ENCODE measurements at places on chromosomes 6 and 20. TPM values are rescaled to one million over a fixed set of nuclear protein-coding genes. Genes with fewer than 3 reads are reported as not detected.

- peak; percentile 25 for DNase-seq
These were observed 51.0 kb upstream of the ASIP start for GRCh38 chr20:34190262-34190661.

DNA sequence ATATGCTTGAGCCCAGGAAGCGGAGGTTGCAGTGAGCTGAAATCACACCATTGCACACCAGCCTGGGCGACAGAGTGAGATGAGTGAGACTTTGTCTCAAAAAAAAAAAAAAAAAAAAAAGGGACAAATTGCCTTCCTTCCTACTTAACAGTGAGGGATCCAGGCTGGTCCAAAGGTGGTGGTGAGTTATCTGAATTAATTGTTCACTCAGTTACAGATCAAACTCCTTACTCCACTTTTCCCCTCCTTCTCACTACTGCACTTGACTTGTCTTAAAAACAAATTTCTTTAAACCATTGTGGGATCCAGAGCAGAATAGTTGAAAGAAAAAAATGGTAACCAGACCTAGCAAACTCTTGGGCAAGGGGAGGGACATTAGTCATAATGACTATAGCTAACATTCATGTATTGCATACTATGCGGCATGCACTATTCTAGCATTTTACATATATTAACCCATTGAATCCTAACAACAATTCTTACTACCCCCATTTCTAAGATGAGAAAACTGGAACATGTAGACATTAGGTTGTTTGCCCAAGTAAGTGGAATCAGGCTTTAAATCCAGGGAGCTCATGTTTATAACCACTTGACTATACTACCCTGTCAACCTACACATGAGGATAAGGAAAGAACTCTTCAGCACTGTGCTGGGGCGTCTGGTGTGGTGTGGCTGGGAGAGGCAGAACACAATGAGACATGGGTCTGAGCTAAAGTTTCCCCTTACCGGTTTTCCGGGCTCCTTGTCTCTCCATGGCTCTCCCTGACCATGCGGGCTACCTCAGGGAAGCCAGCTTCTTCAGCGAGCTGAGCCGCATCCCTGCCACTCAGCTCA, 1.5 kb downstream of the GPANK1 start:
- DNase-seq = no peak

Gene ECT2L
- polyA plus RNA-seq = 0.31 TPM

DNA sequence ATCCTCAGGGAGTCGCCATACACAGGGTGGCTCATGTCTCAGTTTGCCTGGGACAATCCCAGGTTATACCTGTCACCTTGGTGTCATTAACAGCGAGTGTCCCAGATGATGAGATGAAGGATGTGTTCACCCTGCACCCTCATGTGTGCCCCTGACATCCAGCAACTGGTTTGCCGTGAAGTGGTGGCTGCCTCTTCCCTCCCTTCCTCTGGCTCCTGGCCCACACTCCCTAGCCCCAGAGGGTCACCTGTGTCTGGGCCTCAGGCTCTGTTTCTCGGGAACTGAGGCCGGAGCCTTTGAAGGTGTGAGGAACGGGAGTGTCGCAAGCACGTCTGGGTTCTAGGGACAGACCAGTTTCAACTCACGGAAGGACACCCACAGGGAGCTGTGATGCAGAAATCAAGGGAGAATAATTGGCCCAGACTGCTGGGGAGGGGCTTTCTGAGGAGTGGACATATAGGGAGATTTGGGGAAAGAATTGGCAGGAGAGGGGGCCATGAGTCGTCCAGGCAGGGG, 35.8 kb upstream of the PHACTR3 start:
- no peak for DNase-seq

GRCh38 chr6:7134999-7135745, 27.4 kb downstream of the RREB1 start:
- no peak for DNase-seq

- no peak for DNase-seq
These were observed 1.6 kb upstream of the ZSCAN12 start for GRCh38 chr6:28401172-28401571.

DNA sequence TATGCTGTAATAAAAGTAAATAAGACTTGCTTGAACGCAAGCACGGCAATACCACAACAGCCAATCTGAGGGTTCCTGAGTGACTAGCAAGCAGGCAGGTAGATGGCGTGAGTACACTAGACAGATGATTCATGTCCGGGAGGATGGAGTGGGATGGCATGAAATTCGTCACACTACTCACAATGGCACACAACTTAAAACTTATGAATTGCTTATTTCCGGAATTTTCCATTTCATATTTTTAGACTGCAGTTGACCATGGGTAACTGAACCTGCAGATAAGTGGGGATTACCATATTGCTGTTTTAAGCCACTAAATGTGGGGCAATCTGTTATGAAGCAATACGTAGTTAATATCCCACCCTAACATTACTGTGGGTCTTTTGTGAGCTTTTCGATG, 93.6 kb upstream of the NFATC2 start:
- no peak for DNase-seq

- peak; percentile 73 for DNase-seq
These were observed 3.9 kb upstream of the EDEM2 start for GRCh38 chr20:35150846-35151579.

Gene TGM2
- 20.6 TPM for polyA plus RNA-seq

- peak; percentile 92 for DNase-seq
These were observed 78.8 kb upstream of the OPRM1 start for GRCh38 chr6:153960281-153960680.

GRCh38 chr6:21738180-21739094, 144.9 kb downstream of the SOX4 start:
- DNase-seq = no peak

GRCh38 chr20:51760905-51761546, 7.2 kb downstream of the ATP9A start:
- DNase-seq = no peak

- no peak for DNase-seq
These were observed 12.7 kb upstream of the RAMACL start for GRCh38 chr6:166599205-166599604.

- peak; percentile 16 for DNase-seq
These were observed 43.3 kb downstream of the NOX3 start for GRCh38 chr6:155412335-155412734.

Gene SEC63
- polyA plus RNA-seq = 63.4 TPM

Gene EFCAB8
- 0.04 TPM for polyA plus RNA-seq

Gene SSTR4
- 0.17 TPM for polyA plus RNA-seq

DNA sequence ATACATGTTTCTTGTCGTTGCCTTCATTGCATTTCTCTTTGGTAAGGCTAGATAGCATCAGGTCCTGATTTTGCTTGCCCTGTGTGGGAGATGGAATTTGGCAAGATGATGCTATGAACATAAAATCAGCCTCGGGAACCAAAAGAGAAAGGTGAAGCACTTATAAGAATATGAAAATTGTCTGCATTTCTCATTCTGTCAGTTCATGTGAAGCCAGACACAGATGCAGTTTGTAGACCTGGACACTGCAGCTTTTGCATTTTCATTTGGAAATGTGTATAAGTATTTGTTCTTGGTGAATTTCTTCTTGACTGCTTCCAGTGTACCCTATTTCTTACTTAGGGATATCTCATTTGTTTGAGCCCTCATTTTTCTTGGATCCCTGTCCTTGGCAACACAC, 1.3 kb downstream of the YWHAB start:
- DNase-seq = no peak

DNA sequence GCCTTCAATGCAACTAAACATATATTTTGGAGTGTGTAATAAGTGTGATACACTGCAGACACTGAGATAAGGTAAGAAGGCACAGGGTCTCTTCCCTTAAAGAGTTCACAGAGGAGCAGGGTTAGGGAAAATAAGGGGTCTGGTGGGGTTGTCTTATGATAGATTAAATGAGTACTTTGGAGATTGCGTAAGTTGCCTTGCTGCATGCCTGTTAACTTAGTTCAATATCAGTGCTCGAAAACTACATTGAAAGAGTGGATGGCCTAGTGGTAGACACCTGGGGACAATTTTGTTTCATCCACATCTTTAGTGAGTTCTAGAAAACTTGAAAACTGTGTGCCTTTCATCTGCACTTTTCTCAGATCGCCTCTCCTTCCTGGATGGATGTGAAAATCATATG, 123.2 kb upstream of the BTBD3 start:
- no peak for DNase-seq

DNA sequence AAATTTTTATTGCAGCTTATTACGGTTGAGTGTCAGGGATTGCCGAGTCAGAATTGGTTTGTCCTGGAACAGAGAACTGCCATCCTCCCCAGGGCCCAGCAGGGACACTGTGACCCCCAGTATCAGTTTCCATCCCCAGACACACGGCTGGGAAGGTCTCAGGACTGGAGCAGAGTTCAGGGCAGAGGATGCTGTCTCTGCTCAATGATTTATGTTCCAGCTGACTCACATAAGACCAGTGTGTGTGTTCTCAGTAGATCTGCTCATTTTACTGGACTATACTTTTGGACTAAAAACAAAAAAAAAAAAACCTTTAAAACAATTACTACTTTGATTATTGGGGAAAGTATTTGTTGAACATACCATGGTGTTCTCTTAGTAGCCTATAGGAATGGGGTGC, 44.2 kb downstream of the FNDC1 start:
- no peak for DNase-seq

GRCh38 chr6:133796235-133796634, 92.7 kb upstream of the TCF21 start:
- DNase-seq = no peak

Gene BTN2A1
- polyA plus RNA-seq = 26.6 TPM

- no peak for DNase-seq
These were observed 141.3 kb upstream of the MYLIP start for GRCh38 chr6:15987569-15987968.

Gene CST1
- not detected for polyA plus RNA-seq

DNA sequence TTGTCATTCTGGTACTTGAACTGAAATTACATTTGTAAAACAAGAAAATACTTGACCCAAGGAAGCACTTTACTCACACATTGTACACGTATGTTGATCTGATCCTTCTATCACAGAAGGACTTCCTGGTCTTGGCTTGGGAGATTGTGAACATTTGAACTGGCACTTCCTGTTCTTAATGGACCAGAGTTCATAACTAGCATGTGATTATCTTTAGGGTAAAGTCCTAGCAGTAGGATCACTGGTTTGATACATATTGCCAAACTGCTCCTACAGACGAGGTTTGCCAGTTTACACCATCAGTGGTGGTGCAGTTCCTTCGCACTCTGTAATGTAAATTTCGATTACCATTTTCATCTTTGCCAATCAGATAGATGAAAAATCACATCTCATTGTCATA, 12.7 kb downstream of the HECA start:
- DNase-seq = no peak

DNA sequence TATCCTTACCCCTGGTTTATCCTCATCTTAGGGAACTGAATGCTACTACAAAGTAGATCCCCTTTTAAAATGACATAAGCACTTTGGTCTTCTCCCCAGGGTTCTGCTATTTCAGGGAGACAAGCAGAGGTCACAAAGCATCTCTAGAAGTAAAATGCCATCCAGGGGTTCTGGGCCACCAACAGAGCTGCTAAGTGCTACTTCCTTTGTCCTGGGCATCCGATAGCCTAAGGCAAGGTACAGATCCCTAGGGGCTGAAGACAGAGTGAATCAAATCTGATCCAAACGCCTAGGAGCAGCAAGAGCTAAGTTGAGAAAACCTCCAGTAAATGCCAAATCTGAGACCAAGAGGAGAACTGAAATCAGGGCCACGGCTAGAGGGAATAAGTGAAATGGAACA, 161.2 kb downstream of the PTPRT start:
- no peak for DNase-seq

Gene ZSCAN9
- 19.6 TPM for polyA plus RNA-seq

Gene GPX5
- polyA plus RNA-seq = not detected

Gene LY6G5C
- polyA plus RNA-seq = 2.1 TPM
